ENCODE measurements at places on chromosomes 12 and 14. TPM values are rescaled to one million over a fixed set of nuclear protein-coding genes. Genes with fewer than 3 reads are reported as not detected.

The SRP54 gene
- polyA plus RNA-seq, result 33.6 TPM

The TMEM229B gene
- polyA plus RNA-seq, result 10.2 TPM

The CLEC4C gene
- 1.4 TPM for polyA plus RNA-seq

The B3GNT4 gene
- polyA plus RNA-seq, result not detected

The SLC6A13 gene
- polyA plus RNA-seq, result not detected

The ASIC1 gene
- polyA plus RNA-seq, result not detected

The VWF gene
- polyA plus RNA-seq, result 0.17 TPM

The SDR9C7 gene
- not detected for polyA plus RNA-seq

The TMEM30B gene
- not detected for polyA plus RNA-seq

The VPS33A gene
- polyA plus RNA-seq, result 32.9 TPM

The IGF1 gene
- polyA plus RNA-seq, result not detected

The HOXC4 gene
- not detected for polyA plus RNA-seq

The BDKRB2 gene
- polyA plus RNA-seq, result not detected

The KCNA5 gene
- not detected for polyA plus RNA-seq

The CCT2 gene
- polyA plus RNA-seq, result 63.3 TPM

The TEX22 gene
- 0.52 TPM for polyA plus RNA-seq

The IL22 gene
- polyA plus RNA-seq, result not detected

The OXA1L gene
- polyA plus RNA-seq, result 191 TPM

The AICDA gene
- polyA plus RNA-seq, result 0.15 TPM

The PTCSC3 gene
- not detected for polyA plus RNA-seq

The SOAT2 gene
- not detected for polyA plus RNA-seq

The SERPINA10 gene
- polyA plus RNA-seq, result not detected

The CABP1 gene
- 0.19 TPM for polyA plus RNA-seq

The GCN1 gene
- 8.3 TPM for polyA plus RNA-seq

The RESF1 gene
- 82.9 TPM for polyA plus RNA-seq

The LRP6 gene
- polyA plus RNA-seq, result not detected

The OR6C2 gene
- polyA plus RNA-seq, result 0.18 TPM

The CPNE6 gene
- not detected for polyA plus RNA-seq

The MYO1A gene
- 0.22 TPM for polyA plus RNA-seq

The GPR162 gene
- 15.1 TPM for polyA plus RNA-seq
